Activated CD4-positive, alpha-beta T cell treated with anti-CD3 and anti-CD28 coated beads, Interleukin-2, amount 50 U/mL, for 4 hours (primary cell): ENCODE measurements at places on chromosomes 12 and 14.

GRCh38 chr14:52023518-52023917 lies 34.2 kb downstream of the RTRAF start:
- no peak for DNase-seq

DNA sequence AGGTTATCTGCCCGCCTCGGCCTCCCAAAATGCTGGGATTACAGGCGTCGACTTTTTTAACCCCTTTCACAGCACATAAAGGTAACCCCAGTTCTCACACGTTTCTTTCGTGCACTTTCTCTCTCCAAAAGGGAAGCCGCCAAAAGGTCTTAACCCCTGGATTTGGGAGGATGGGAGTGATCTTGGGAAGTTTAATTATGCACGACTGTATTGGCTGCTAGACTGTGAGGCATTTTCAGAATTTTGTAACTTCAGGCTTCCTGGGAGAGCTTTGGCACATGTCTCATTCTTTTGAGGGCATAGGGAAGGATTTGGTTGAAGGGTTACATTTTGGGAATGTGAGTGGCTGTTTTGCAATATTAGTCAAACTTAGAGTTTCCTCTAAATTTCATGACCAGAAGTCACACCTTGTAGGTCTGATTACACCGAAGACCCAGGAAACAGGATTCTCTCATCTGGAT lies 1.4 kb upstream of the SMARCC2 start:
- DNase-seq, result no peak

GRCh38 chr12:1220127-1221092 lies 229.4 kb downstream of the ERC1 start:
- no peak for DNase-seq

- no peak for DNase-seq
Measured at GRCh38 chr12:44771485-44772021, 104.6 kb downstream of the NELL2 start.

- DNase-seq, result no peak
Measured at GRCh38 chr12:110930348-110931314, 10.3 kb upstream of the MYL2 start.

DNA sequence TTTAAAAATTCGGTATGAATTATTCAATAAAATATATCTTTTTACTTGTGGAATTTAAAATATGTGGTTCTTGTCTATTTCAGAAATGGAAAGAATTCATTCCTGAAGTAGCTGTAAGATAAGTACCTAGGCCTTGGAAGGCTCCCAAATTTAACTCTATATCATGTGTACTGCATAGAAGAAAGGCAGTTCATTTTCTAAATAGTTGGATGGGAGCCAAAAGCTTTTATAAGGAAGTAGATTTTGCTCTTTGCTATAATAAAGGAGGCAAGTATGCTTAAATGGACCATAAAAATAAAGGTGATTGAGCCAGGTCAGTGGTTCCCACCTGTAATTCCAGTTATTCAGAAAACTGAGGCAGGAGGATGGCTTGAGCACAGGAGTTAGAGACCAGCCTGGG lies 187.5 kb downstream of the ATXN7L3B start:
- DNase-seq, result no peak

GRCh38 chr12:90299121-90299520 lies 590.5 kb upstream of the ATP2B1 start:
- DNase-seq, result no peak

DNA sequence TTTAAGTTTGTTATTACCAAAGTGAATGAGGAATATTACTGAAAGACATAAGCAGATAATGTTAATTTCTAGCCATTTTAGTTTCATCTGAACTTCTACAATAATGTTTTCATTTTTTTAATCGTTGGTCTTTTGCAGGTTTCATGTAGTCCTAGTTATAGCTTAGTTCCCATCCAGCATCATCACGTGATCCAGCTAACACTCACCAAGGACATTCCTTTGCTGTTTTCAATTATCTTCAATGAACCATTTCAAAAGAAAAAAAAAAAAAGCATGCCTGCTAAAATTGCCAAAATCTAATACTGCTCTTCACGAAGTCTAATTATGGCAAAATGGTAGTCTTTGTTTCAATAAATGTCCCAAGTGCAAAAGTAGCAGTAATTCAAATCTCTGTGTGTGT lies 187.7 kb upstream of the ATXN7L3B start:
- DNase-seq, result no peak
